Left lobe of liver (tissue), 2 donors: ENCODE measurements at places on chromosomes 2 and 18. TPM values are rescaled to one million over a fixed set of nuclear protein-coding genes. Genes with fewer than 3 reads are reported as not detected.

The INHBB gene
- 6.3 TPM for total RNA-seq

The CDH19 gene
- 2.3 TPM for total RNA-seq

The TTC27 gene
- 4.7 TPM for total RNA-seq

DNA sequence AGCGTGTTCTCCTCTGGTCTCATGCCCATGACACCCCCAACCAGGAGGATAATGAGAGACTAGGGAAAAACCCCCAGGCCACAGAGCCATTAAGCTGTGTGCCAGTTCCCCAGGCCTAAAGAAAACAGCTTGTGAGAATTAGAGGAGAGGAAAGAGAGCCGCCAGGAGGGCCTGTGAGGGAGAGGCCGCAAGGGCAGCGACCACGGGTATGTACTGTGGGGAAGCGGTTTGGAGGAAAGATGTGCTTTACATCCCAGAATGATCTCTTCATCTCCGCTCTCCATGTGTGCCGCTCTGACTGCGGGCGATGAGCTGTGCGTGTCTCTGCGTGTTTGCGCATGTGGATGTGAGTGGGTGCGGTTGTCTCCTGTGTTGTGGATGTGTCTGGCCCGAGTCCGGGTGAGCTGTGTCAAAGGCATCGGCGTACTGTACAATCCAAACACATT, 82.9 kb downstream of the DYSF start:
- DNase-seq, result no peak

- DNase-seq, result no peak
Measured at GRCh38 chr2:100653449-100654035, 90.7 kb downstream of the PDCL3 start.

GRCh38 chr2:18975506-18976167, 382.8 kb downstream of the OSR1 start:
- DNase-seq, result no peak

DNA sequence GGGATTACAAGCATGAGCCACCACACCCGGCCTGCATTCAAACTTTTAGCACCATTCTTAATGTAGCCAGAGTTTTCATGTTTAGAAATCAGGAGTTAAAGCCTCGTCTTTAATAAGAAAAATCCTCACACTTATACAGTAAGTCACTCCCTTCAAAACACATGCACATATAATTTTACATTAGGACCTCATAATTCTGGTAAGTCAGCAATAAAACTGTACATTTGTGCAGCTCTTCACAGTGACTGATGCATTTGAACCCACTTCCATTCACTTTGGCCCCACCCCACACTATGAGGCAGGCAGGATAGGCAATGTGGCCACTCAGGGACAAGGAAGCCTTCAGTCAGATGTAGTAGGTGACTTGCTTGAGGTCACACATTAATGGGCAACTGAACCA, 141.7 kb upstream of the SIX3 start:
- DNase-seq, result no peak

- DNase-seq, result peak; percentile 58
Measured at GRCh38 chr2:64524604-64525316, 632 bp downstream of the AFTPH start.

- no peak for DNase-seq
Measured at GRCh38 chr18:45373286-45373880, 241.9 kb upstream of the SLC14A2 start.

DNA sequence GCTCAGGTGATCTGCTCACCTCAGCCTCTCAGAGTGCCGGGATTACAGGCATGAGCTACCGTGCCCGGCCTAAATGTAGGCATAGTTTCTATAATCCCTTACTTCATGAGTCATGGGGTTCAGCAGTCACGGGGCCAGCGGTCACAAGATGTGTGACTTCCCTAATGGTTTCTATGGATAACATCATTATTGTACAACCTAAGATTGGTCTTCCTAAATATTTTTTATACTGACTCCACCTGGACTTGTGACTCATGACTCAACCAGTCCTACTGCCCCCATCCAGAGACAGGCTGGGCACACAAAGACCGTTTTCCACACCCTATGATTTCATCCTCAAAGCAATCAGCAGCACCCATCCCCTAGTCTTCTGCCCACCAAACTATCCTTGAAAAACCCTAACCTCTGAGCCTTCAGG, 15.9 kb downstream of the FAM210A start:
- DNase-seq, result no peak

DNA sequence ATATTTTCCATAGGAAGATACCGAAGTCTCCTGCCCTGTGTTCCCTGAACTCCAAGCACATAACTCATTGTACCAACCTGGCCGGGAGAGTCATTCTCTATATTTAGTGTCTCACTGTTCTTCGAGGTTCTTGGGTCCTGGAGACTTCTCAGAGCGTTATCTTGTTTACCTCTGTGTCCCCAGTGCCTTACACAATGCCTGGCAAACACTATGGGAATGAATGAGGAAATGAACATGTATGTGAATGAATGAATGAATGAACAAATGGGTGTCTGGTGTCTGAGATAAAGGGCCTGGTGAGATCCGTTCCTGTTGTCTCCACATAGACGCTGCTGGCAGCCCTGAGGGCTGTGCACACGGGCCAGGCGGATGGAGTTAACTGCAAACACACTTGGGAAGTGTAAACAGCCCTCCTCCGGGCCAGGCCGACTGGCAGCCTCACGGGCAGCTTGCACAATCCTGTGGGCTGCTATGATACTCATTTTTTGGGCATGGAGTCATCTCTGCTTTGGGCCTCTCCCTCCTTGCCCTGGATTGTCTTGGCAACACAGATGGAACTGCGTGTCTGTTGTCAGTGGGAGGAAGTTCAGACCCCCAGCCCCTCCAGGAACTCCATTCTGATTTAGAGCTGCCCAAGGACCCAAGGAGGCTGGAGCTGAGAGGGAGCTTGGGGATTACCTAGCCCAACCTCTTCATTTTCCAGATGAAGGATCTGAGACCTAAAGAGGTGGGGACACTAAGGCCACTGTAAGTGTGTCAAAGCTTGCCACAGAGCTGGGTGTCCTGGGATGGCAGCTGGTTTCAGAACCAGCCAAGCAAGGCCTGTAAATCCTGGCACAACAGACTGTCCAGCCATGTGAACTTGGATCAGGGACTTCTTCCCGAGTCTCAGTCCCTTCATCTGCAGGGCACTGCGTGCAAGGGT, 124.4 kb downstream of the INHBB start:
- peak; percentile 94 for DNase-seq

- peak; percentile 42 for DNase-seq
Measured at GRCh38 chr2:10269711-10270610, 32.7 kb upstream of the HPCAL1 start.

DNA sequence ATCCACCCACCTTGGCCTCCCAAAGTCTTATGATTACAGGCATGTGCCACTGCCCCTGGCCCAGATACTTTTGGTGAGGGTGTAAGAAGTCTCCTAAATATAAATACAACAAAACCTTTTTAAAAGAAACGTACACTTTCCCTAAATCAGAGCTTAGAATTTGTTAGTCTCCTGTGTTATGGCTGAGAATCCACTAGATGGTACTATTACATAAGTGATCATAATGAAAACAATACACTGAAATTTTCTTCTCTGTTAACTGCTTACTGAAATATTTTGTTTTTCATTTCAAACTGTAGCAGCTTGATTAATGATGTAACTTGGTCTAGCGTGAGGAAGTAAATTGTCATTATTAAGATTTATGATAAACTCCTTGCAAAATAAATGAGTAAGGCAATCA, 74.8 kb upstream of the FAM98A start:
- DNase-seq, result no peak

DNA sequence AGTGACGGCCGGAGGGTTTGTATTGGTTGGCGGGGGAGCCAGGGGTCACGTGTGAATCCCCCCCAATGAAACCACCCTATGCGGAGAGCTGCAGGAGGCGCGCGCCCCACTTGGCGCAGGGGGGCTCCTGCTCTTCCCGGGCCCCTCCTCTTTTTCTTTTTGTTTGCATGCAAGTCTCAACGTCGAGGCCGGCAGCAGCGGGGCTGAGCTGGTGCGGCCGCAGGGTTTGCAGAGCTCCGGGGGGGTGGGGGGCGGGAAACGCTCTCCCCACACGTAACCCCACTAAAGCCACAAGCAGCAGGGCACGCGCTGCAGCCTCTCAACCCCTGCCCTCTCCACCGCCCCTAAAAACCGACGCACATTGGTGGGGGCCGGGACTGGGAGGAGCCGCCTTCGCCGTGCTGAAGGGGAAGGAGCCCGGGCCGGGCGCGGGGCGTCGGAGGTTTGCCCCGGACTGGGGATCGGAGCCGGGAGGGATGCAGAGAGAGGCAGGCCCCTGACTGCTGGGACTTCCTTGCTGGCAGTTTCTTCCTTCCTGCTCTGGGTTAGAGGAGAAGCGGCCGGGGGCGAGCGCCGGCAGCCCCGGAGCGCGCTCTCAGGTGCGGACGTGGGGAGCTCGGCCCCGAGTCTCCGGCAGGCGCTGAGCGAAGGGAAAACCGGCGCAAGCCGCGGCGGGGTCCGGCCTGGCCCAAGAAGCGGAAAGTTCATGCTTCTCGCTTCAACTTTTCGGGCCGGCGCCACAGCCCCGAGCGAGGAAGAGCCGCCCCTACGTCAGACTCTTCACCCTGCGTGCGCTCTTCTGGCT, 864 bp downstream of the LBH start:
- no peak for DNase-seq
